Keratinocyte (primary cell): ENCODE measurements at places on chromosomes 16 and 17.

- no peak for DNase-seq
Measured at GRCh38 chr17:67041941-67042899, 2.1 kb upstream of the CACNG1 start.

DNA sequence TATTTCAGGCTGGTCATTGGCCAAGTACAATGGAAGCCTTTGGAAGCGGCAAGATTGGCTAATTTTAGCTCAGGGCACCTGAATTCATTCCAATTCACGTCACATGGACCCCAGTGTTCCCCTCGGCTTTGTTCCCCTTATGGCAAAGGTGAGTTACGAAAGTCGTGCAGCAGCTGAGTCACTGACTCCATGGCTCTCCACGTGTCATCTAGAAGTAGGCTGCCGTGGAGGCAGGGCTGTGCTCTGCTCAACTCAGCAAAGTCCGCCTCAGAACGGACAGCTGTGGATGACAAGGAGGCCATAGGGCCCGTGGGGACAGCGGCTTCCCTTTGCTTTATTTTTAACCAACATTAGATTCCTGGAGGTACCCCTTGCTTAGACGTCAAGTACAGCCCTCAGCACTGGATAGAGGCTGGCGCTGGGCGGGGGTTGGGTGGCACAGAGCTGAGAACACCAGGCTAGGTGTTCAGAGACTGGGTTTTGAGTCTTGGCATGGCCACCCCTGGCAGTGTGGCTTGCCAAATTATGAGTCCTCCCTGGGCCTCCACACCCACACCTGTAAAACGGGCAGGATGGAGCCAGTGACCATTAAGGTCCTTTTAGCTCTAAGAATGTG is 23.6 kb downstream of the ADAD2 start:
- DNase-seq = no peak

- DNase-seq = no peak
Measured at GRCh38 chr16:15572329-15573001, 70.5 kb downstream of the MARF1 start.

GRCh38 chr16:88468275-88469129 is 15.4 kb downstream of the ZFPM1 start:
- no peak for DNase-seq

DNA sequence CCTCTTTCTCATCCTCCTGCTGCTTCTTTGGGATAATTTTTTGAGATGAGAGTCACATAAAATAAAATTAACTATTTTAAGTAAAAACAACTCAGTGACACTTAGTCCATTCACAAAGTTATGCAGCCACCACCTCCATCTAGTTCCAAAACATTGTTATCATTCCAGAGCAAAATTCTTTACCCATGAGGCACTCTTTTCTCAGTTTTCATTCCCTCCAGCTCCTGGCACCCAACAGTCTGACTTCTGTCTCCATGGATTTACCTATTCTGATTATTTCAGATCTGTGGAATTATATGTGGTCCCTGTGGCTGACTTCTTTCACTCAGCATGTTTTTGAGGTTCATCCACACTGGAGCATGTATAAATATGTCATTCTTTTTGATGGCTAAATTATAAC is 239.9 kb upstream of the DYNLRB2 start:
- DNase-seq = no peak

DNA sequence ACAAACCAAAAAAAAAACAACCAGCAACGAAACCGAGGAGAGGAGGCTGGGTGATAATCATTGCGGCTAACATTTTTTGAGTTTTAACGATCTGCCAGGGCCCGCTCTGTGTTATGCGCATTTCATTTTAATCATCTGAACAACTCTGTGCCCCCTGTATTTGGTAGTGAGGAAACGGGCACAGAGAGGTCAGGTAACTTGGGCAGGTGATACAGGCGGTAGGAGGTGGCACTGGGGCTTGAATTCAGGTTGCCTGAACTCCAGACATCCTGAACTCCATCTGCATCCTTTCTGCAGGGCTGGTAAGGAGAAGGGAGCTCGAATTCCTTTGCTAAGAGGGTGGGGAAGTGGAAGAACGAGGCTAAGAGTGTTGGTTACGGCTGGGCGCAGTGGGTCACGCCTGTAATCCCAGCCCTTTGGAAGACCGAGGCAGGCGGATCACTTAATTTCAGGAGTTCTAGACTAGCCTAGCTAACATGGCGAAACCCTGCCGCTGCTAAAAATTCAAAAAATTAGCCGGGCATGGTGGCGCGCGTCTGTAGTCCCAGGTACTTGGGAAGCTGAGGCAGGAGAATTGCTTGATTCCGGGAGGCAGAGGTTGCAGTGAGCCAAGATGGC is 1.1 kb downstream of the CLUAP1 start:
- DNase-seq = no peak

- DNase-seq = no peak
Measured at GRCh38 chr17:9021992-9022572, 772 bp downstream of the NTN1 start.

DNA sequence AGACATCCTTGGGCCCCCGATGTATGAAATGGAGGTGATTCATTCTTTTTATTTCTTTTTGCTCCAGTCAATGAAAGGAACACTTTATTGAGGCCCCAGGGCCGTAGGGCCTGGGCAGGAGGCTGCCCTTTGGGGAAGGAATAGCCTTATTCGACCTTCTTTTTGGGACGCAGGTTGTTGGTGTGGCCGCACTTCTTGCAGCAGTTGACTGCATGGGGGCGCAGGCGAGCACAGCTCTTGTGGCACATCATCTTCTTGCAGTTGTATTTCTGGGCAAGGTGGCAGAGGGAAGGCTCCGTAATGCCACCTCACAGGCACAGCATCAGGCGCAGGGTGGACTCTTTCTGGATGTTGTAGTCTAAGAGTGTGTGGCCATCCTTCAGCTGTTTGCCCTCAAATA is 50.9 kb downstream of the SIAH1 start:
- DNase-seq = no peak

- no peak for DNase-seq
Measured at GRCh38 chr16:75481475-75481874, 13.8 kb downstream of the CHST6 start.

GRCh38 chr17:68458260-68459036 is 1.2 kb upstream of the WIPI1 start:
- no peak for DNase-seq

DNA sequence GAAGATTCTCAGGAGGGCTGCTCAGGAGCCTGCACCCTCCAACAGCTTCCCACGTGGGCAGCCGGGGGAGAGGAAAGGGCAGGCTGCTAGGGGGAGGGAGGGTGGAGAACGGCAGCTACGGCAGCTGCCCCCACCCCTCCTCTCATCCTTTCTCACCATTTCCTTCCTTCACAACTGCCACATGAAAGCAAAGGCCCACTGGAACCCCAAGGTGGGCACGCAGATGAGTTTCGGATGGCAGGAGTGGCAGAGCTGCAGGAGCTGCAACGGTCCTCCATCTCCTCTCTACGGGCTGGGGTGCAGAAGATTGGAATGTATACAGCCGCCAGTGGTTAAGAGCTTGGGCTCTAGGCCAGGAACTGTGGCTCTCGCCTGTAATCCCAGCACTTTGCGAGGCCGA is 77.7 kb downstream of the GAS7 start:
- no peak for DNase-seq

GRCh38 chr16:27595475-27595874 is 45.5 kb downstream of the KATNIP start:
- DNase-seq = no peak

- no peak for DNase-seq
Measured at GRCh38 chr17:63429766-63430165, 16.3 kb downstream of the CYB561 start.

GRCh38 chr17:29674281-29674680 is 51.6 kb upstream of the CORO6 start:
- DNase-seq = no peak

GRCh38 chr17:50347117-50347893 is 1.4 kb downstream of the XYLT2 start:
- no peak for DNase-seq

- DNase-seq = no peak
Measured at GRCh38 chr17:35345926-35346771, 27.3 kb downstream of the SLFN11 start.

- DNase-seq = no peak
Measured at GRCh38 chr16:57413301-57413730, 8.7 kb downstream of the CCL17 start.

DNA sequence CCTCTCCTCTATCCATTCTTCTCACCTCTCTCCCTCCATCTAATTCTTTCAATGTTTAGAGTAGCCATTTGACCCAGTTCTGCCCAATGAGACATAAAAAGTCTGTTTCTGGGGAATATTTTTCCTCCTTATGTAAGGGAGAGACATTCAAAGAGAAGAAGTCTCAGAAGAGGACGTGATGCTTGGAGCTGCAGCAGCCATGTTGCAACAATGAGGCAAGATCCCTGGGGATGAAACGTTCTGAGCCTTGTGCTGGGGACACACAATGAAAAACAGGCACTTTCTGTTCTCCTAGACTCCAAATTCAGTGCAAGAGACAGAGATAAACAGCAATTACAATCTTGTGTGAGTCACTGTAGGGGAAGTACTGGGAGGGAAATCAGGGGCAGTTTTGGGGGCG is 130.8 kb downstream of the FOXL1 start:
- DNase-seq = no peak

DNA sequence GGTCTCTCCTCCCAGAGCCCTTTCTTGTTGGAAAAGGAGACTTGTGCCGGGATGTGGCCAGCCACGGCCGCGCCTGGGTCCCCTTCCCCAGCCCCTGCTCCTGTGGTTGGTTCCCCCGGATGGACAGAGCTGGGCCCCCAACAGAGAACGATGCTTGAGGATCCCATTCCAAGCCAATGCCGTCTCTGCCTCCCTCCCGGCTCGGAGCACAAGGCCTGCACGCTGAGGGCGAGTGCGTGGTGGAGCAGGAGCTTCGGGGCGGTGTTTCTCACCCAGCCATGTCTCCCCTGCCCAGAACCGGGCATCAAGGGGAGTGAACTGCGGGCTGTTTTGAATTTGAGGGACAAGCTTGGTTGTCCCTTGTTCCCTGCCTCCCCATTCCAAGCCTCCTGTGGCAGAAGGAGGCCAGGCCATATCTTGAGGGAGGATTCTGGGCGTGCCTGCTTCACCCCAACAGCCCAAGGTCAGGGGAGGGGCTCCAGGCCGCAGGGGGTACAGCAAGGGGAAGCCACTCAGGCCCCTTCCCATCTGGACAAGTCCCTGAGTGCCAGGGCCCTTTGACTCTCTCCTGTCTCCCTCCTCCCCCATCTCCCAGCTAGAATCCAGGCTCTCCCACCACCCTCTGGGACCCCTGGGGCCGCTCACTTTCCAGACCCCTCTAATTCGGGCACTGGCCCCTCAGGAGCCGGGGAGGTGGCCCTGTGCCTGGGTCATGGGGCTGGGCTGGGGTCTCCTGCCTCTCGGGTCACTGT is 43.6 kb downstream of the SOCS3 start:
- no peak for DNase-seq

DNA sequence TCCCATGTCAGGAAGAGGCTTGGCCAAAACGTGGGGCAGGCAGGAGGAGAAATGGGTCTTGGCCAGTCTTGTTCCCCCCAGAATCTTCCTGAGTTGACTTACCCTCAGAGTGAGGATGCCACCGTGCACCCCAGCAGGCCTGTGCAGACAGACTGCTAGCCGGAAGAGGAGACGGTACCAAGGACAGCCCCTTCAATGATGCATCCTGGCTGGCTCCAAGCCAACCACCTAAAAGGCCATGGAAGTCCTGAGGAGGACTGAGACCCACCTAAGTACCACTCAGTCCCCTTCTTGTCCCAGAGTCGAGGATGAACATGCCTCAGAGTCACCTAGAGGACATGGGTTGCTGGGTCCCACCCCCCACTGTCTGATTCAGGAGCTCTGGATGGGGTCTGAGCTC is 46.7 kb upstream of the RCVRN start:
- DNase-seq = no peak

GRCh38 chr17:42669705-42669976 is 7.2 kb downstream of the PLEKHH3 start:
- DNase-seq = no peak

DNA sequence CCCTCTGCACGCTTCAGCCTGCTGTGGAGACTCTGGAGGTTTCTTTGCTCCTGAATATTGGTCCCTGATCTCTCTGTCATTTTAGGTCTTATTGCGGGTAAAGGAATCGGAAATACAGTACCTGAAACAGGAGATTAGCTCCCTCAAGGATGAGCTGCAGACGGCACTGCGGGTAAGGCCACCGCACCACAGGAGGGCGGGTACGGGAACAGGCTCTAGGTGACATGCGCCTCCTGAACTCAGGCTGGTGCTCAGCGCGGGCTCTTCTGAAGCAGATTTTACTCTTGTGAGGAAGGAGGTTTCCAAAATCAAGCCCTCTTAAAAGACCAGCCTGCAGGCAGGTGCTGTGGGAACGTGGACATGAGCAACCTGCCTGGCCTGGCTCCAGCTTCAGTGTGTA is 29.8 kb downstream of the PLD6 start:
- no peak for DNase-seq

- DNase-seq = no peak
Measured at GRCh38 chr17:75191584-75191983, 8.8 kb upstream of the SUMO2 start.

GRCh38 chr16:14378689-14379467 is 251.2 kb downstream of the PARN start:
- DNase-seq = no peak
